ENCODE measurements at places on chromosomes 2 and 18. TPM values are rescaled to one million over a fixed set of nuclear protein-coding genes. Genes with fewer than 3 reads are reported as not detected.
A peak's percentile ranks its signal among the peaks of the same experiment; 100 is the strongest.

- peak; percentile 49 for DNase-seq
These were observed 65.5 kb downstream of the CCBE1 start for GRCh38 chr18:59631583-59632181.

Gene UGT1A3
- total RNA-seq = not detected

Gene LIMS2
- 2.0 TPM for total RNA-seq

- no peak for DNase-seq
These were observed 62.4 kb downstream of the ZDBF2 start for GRCh38 chr2:206336861-206337260.

DNA sequence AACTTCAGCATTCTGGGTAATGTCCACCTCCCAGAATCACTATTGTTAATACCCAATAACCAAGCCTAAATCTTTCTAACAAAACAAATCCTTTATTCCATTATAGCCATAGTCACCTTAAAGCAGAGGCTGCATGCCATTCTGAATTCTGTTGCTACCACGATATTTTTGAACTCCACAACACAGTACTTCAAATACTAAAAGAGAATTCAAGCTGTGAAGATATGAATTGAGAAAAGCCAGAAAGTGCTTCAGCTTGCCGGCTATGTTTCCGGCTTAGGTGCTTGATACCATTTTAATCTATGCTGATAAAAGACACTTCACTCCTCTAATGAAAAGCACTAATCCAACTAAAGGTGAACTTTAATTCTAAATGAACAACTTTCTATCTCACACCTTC is 41.3 kb downstream of the GAREM1 start:
- DNase-seq = no peak

DNA sequence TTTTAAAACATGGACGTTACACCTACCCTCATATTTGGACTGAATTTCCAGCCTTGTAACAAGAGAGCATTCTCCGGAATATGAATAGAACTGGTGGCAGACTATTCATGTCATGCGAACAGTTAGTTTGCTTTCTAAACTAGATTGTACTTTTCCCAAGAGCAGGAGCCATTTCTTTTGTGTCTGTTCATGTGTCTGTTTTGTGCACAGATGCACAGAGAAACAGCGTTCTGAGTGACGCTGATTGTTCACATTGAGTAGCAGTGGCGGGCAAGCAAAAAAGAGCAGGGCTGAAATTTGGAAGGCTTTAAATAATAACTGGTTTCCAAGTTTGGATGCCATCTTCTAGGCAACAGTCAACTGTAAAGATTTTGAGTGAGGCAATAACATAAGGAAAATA is 200.3 kb downstream of the NRXN1 start:
- no peak for DNase-seq

Gene CIB4
- total RNA-seq = not detected

Gene CCDC85A
- total RNA-seq = 10.2 TPM

DNA sequence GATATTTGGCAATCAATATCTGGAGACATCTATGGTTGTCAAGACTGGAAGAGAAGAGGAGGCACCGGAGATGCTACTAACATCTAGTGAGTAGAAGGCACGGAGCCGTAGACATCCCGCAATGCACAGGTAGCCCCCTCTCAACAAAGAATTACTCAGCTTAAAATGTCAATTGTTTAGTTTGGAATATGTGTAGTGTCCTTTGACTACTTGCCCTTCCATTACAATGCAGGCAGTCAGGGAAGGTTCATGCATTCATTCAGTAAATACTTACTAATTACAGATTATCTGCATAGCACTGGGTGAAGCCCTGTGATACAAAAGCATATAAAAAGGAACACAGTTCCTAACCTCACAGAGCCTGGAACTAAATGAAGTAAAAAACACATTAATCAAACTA is 294.0 kb downstream of the RIT2 start:
- no peak for DNase-seq

- no peak for DNase-seq
These were observed 196.0 kb downstream of the NR4A2 start for GRCh38 chr2:156136566-156136965.

- no peak for DNase-seq
These were observed 385.4 kb downstream of the SOX11 start for GRCh38 chr2:6077585-6077984.

Gene BMP10
- not detected for total RNA-seq

DNA sequence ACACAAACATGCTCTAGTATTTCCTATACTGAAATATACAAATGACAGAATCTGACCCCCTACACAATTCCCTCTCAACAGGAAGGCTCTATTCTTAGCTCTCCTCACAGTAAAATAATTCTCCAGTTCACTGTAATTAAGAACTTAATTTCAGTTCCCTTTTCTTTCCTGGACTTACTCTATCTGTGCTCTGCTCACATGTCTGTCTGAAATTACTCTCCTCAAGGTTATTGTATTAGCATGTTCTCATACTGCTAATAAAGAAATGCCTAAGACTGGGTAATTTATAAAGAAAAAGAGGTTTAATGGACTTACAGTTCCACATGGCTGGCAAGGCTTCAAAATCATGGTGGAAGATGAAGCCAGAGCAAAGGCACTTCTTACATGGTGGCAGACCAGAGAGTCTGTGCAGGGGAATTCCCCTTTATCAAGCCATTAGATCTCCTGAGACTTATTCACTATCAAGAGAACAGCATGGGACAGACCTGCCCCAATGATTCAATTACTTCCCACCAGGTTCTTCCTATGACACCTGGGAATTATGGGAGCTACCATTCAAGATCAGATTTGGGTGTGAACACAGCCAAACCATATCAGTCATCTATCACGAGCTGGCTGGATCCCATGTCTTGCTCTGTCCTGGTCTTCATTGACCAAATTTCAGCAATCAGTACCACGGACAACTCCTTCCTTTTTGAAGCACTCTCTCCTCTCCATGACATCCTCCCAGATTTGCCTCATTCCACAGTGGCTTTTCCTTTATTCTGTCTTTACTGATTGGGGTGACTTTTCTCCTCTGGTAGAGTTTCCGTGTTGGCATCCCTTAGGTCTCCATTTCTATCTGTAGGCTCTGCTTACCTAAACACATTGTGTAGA is 110.9 kb downstream of the GALR1 start:
- no peak for DNase-seq

DNA sequence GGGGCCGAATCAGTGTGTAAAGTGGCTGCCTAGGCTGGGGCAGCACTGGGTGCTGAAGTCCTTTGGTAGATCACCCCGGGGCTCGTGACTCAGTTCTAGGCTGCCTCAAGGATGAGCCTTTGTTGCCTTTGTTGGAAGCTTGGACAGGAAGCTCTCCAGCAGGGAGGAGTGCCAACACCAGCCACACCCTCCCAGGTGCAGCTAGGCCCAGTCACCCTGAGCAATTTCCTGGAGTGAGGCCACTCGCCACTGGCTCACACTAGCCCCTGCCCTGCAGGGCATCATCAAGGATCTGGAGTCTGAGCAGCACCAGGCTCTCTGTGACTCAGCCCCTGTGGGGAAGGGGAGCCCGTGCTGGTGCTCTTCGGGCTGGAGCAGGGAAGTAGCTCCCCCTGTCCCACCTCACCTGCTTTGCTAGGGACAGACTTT is 6.7 kb upstream of the SDC1 start:
- DNase-seq = peak; percentile 96

DNA sequence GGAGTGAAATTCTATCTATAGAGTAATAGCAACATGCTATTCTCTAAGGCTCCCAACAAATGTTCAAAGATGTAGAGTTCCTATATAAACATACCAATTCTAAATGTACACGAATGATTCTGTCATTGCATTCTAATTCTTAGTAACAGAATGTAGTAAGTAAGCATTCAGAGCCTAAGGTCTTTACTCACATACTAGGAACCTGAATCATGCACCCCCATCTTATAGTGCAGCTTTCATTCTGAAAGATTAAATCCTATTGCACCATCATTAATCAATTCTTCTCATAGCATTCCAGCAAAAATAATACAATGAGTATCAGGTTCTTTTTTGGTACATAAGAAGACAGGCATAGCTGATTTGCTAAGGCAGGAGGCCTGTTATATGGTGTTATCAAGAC is 230.0 kb downstream of the NCKAP5 start:
- no peak for DNase-seq

DNA sequence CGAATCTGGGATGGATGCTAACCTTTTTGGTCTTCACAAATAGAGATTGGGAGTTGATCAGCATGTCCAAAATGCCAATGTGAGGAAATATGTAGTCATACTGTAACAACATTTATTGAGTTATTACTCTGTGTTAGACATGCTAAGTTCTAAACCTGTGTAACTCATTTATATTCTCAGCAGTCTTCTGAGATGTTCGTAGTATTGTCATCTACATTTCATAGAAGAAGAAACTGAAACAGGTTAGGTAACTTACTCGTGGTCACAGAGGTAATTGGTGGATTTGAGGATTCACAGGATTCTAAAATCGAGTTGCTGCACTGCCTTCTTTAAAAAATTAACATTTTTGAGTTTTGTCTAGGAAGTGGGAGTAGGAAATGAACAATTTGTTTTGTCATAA is 162.1 kb downstream of the UBE2E3 start:
- DNase-seq = no peak

DNA sequence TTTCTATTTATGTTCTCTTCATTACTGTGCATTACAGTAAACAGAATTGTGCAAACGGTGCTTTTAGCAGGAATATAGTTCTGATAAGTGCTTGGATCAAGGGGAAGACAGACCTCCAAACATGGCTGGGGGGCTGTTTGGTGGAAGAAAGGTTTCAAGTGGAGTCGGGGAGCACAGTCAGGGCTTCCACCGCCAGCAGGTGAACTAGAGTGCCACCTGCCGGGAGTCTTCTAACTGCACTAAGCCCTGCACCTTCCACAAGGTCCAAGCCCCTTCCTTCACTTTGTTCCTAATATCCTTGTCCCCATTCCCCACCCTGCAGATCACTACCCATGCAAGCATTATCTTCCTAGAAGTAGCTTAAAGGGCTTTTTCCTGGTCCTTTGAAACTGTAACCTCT is 11.1 kb downstream of the ONECUT2 start:
- peak; percentile 58 for DNase-seq

DNA sequence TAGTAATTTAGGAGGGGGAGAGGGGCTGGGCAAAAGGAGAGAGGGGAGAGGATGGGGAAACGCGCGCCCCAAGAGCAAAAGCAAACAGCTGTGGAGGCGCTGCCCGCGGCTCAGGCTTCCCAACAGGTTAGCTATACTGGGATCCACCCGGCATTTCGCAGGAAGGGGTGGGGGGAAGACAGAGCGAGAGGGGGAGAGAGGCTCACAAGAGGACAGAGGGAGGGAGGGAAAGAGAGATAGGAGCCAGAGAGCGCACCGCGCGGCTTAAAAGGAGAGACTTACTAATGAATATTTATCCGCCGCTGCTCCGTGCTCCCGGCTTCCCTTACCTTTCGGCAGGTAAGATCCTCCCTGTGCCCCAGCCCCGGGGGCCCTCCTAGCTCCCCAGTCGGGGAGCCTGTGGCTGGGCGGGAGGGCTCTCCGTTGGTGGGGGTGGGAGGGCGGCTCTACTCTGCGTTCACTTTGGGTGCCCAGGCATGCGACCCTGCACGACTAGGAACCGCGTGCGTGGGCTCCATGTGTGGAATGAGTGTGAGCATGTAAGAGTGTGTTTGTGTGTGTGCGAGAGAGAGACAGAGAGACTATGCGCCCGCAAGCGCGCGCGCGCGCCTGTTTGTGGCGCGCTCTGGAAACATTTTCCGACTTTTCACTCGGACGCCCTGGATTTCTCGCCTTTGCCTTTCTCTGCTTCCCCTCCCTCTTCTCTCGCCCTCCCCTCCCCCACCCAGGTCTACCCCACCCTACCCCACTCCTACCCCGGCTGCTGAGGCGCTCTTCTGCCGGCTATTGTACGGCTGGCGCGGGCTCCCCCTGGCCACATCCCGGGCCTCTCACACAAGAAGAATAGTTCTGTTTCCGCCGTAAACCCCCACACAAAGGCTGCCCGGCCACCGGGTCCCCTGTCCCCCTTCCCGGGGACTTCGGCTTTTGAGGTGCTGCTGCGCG is 7.2 kb upstream of the SIX3 start:
- DNase-seq = no peak

Gene STARD6
- total RNA-seq = not detected

Gene GREB1
- total RNA-seq = 0.39 TPM

GRCh38 chr18:35311496-35311895 is 21.5 kb upstream of the ZSCAN30 start:
- peak; percentile 77 for DNase-seq

Gene GPC1
- total RNA-seq = 26.9 TPM

Gene PID1
- total RNA-seq = 3.0 TPM

- DNase-seq = no peak
These were observed 9.9 kb downstream of the TMEM37 start for GRCh38 chr2:119441376-119442225.

GRCh38 chr2:181485638-181485946 is 28.4 kb downstream of the ITGA4 start:
- DNase-seq = no peak

DNA sequence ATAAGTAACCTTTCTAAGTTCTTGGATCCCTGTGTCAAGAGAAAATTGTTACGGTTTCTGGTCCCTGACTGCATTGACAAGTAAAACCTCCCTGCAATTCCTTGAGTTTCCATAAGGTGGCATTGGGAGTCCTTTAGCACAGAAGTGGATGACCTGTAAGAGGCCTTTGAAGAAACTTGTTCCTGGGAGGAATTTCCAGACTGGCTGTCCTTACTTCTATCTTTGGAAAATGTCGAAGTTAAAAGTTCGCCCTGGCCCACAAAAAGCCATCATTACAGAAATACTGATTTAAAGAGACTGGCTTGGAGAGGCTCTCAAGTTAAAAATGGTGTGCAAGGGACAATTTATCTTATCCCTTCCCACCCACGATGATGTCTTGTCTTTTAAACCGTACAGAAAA is 218.4 kb downstream of the CDH20 start:
- peak; percentile 81 for DNase-seq

DNA sequence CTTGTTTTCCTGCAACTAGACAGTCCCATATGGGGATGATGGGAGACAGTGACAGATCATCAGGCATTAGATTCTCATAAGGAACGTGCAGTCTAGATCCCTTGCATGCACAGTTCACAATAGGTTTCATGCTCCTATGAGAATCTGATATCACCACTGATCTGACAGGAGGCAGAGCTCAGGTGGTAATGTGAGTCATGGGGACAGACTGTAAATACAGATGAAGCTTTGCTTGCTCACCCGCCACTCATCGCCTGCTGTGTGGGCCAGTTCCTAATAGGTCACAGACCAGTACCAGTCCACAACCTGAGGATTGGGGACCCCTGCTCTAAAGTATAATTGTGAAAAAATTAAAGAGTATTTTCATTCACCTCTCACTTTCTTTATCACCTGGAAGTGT is 23.6 kb upstream of the RAB1A start:
- peak; percentile 65 for DNase-seq
